Thyroid gland (tissue), 4 donors: ENCODE measurements at places on chromosomes 7 and 10. TPM values are rescaled to one million over a fixed set of nuclear protein-coding genes. Genes with fewer than 3 reads are reported as not detected.
A peak's percentile ranks its signal among the peaks of the same experiment; 100 is the strongest.

Gene HHEX
- total RNA-seq = 90.9 TPM

Gene TRIM74
- total RNA-seq = not detected

DNA sequence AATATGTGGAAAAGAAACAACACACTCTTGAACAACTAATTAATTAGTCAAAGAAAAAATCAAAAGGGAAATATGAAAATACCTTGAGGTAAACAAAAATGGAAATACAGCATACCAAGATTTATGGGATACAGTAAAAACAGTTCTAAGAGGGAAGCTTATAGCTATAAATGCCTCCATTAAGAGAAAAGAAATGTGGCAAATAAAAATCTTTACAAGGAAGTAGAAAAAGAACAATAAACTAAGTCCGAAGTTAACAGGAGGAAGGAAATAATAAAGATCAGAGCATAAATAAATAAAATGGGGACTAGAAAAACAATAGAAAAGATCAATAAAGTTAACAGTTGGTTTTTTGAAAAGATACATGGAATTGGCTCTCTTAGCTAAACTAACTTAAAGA lies 267.8 kb upstream of the NRP1 start:
- DNase-seq = no peak

DNA sequence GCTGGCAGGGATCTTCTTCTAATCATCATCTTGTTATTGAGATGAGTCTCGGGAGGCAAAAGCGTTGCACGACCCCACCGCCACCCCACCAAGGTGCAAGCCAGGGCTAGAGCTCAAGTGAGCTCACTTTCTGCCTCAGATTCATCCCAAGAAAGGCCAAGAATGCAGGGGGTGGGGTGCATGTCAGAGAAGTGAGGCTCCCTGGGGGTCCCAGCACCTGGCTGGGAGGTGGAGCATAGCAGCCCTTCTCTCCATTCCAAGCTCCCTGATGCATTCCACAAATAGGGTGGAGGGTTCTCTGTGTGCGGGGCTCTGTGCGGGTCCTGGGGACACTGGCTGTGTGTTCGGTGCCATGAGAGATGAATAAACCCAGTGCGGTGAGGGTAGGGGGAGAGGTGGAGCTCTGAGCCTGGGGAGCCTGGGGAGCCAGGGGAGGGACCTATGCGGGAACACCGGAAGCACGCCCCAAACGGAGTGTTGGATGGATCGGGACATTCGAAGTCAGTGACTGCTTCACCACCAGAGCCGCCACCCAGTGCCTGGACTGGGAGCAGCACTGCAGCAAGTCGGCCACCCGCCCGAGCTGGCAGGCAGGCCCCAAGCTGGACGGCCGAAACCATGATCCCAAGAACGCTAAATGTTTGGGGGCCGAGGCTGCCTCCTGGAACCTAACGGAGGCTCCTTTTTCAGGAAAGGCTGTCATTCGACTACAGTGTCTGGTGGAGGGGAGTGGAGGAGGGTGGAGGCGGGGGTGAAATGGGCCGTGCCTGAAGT lies 17.9 kb upstream of the HMX3 start:
- DNase-seq = no peak

DNA sequence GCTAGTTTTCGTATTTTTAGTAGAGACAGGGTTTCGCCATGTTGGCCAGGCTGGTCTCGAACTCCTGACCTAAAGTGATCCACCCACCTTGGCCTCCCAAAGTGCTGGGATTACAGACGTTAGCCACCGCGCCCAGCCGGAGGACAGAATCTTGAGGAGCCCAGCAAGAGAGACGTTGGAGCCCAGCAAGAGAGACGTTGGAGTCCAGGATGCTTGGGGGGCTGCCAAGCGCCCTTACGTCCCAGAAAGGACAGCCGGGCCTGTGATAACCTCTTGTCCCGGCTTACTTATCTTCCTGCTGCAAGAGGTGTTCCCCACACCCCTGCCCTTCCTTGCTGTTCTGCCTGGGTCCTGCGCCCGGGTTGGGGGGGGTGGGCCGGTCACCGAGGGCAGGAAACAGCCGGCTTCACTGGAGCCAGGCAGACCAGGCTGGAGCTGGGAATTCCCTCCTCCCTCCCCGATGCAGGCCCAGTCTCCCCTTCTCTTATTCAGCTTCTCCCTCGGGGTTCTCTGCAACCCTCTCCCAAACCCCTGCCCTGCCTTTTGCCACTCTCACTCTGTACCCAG lies 1.9 kb upstream of the EPHB4 start:
- peak; percentile 31 for DNase-seq

GRCh38 chr7:121020249-121020988 lies 31.9 kb downstream of the CPED1 start:
- no peak for DNase-seq
